ENCODE measurements at places on chromosomes 16 and 17. TPM values are rescaled to one million over a fixed set of nuclear protein-coding genes. Genes with fewer than 3 reads are reported as not detected.

The HSD17B2 gene
- total RNA-seq = 1.7 TPM

The CEP112 gene
- total RNA-seq = 3.7 TPM

The ATP1B2 gene
- 0.36 TPM for total RNA-seq

The SLC5A11 gene
- total RNA-seq = not detected

The KRTAP9-4 gene
- total RNA-seq = not detected

The SLC7A6 gene
- 4.7 TPM for total RNA-seq

Data from esophagus mucosa (tissue), 1 donor.